ENCODE measurements at places on chromosomes 12 and 14.

- DNase-seq = no peak
These were observed 19.4 kb downstream of the TCTN2 start for GRCh38 chr12:123690191-123690840.

- DNase-seq = no peak
These were observed 23.2 kb downstream of the CCDC88C start for GRCh38 chr14:91394105-91395081.

GRCh38 chr12:53443955-53444354 is 2.4 kb downstream of the PRR13 start:
- no peak for DNase-seq

- DNase-seq = no peak
These were observed 29.7 kb upstream of the ATP2A2 start for GRCh38 chr12:110251381-110251780.

GRCh38 chr12:42705863-42706262 is 116.3 kb upstream of the PRICKLE1 start:
- DNase-seq = peak; percentile 57

DNA sequence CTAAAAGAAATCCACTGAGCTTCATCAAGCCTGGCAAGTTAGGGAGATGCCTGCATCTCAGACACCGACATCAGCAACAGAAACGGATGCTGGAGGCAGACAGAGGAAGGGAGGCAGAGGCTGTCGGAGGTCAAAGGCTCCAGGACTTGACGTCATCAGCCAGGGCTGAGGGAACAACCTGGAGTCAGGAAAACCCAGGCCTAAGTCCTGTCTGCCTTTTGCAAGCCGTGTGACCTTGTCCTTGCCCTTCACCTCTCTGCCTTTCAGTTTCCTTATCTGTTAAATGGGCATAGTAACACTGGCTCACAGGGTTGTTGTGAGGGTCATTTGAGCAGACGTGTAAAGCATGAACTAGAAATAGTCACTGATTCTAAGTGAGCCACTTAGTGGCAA is 194.2 kb downstream of the BCL11B start:
- no peak for DNase-seq

- no peak for DNase-seq
These were observed 27.3 kb downstream of the LLPH start for GRCh38 chr12:66103016-66103913.

DNA sequence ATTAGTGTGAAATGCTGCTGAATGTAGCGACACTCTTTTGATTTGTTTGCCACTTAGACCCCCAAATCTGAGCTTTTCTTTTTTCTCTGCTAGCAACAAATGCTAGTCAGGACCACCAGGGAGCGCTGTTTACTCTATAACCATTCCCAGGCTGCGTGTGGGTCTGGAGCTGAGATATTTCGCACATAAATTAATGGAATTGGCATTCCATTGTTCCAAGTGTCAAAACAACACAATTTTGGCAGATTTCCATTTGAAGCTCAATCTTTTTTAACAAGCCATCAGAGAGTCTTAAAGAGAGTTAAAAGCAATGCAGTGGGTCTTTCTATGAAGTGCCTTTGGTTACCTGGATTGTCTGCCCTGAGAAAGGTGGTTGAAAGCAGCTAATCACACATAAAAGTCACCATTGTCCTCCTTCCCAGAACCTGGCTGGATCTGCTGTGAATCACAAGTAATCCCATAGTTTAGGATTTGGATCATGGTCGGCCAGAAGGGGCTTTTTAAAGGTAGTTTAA is 7.4 kb upstream of the TMEM132C start:
- DNase-seq = peak; percentile 0

- no peak for DNase-seq
These were observed 50.3 kb downstream of the BEGAIN start for GRCh38 chr14:100536721-100537445.

GRCh38 chr12:62933220-62933601 is 1.7 kb downstream of the PPM1H start:
- DNase-seq = no peak

DNA sequence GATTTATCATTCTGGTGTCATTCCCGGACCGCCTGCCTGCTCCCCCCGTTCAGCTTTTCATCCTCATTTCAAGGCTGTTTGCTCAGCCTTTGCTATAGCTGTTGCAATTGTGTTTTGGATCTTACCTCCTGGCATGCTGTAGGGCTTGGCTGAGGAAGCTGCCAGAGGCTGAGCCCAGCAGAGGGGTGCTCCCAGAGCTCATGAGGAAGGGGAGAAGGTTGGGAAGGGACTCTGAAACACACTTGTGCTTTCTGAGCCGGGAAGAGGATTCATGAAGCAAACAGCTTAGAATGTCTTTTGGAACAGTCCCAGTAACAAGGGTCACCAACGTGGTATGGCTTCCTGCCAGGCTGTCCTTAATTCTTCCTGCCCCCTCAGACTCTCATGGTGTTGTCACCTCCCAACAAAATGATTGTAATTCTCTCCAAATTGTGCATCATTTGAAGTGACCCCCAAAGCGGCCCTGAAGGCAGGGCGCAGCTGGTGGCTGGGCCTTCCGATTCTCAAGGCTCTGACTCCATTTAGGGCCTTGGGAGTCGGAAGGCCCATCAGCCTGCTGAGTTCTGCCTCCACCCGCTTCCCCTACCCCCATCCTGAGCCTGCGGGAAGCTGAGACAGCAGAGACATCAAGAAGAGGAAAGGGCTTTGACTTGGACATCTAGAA is 111.9 kb upstream of the ARHGAP5 start:
- DNase-seq = no peak

GRCh38 chr12:30882706-30883105 is 43.8 kb upstream of the TSPAN11 start:
- no peak for DNase-seq

GRCh38 chr14:89452281-89452680 is 35.2 kb upstream of the FOXN3 start:
- no peak for DNase-seq

DNA sequence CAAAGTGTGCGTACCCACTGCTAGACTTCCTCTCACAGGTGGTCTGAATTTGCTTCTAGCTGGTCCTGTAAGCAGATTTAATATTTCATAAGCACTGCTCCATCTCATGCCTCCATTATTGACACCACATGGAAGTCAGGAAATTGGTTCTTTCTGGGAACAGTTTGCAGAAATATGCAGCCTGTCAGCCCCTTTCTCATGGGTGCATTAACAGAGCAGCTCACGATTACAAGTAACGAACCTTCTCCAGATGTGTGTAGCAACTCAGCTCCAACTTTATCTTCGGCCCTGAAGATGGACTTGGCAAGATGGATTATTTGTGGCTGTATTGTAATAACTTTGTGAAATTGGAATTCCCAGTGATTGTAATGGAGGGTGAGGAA is 214.5 kb upstream of the DDHD1 start:
- DNase-seq = peak; percentile 96

- DNase-seq = no peak
These were observed 470.8 kb upstream of the LMO3 start for GRCh38 chr12:17076811-17077210.

Data from fibroblast of skin of left biceps (primary cell).